K562 (cell line): ENCODE measurements at places on chromosomes 3 and 15. TPM values are rescaled to one million over a fixed set of nuclear protein-coding genes. Genes with fewer than 3 reads are reported as not detected.

The CYP1A2 gene
- not detected in 2 replicates for total RNA-seq

The RASGRP1 gene
- total RNA-seq: 0.31 and 0.51 TPM in 2 replicates

The ZPLD1 gene
- total RNA-seq: not detected in 2 replicates

The NMB gene
- 0.16 and 0.25 TPM in 2 replicates for total RNA-seq

The STAB1 gene
- 3.9 and 4.7 TPM in 2 replicates for total RNA-seq

GRCh38 chr3:53137221-53137620, 7.0 kb upstream of the RFT1 start:
- no peak overlapping the region for H3K27ac ChIP-seq
- H3K36me3 ChIP-seq: no peaks in the 10 kb centered on the region
- no peak overlapping the region for H3K4me3 ChIP-seq
- H3K27me3 ChIP-seq: no peaks in the 10 kb centered on the region
- no peak for DNase-seq

- peaks cover 26% of the 10 kb centered on the region for H3K4me1 ChIP-seq
- H3K36me3 ChIP-seq: 0 out of 3 replicates have a peak, but pooled peaks cover 5% of the 10 kb centered on the region
- no peaks in the 10 kb centered on the region for H3K27me3 ChIP-seq
- H3K4me3 ChIP-seq: no peak overlapping the region
These were observed 3.1 kb downstream of the KAT2B start for GRCh38 chr3:20043396-20043795.

GRCh38 chr3:28268989-28269388, 27.6 kb downstream of the CMC1 start:
- H3K4me3 ChIP-seq: no peak overlapping the region
- H3K27ac ChIP-seq: no peak overlapping the region
- H3K36me3 ChIP-seq: peaks cover 31% of the 10 kb centered on the region
- no peak for DNase-seq

GRCh38 chr15:101451846-101452245, 37.7 kb downstream of the PCSK6 start:
- peaks cover 57% of the 10 kb centered on the region for H3K4me1 ChIP-seq
- H3K36me3 ChIP-seq: peaks cover 4% of the 10 kb centered on the region; the same call in 1 of the 3 replicates
- DNase-seq: no peak
- no peak overlapping the region for H3K4me3 ChIP-seq
- no peaks in the 10 kb centered on the region for H3K27me3 ChIP-seq
- peak overlapping the region; percentile 77 for H3K27ac ChIP-seq

DNA sequence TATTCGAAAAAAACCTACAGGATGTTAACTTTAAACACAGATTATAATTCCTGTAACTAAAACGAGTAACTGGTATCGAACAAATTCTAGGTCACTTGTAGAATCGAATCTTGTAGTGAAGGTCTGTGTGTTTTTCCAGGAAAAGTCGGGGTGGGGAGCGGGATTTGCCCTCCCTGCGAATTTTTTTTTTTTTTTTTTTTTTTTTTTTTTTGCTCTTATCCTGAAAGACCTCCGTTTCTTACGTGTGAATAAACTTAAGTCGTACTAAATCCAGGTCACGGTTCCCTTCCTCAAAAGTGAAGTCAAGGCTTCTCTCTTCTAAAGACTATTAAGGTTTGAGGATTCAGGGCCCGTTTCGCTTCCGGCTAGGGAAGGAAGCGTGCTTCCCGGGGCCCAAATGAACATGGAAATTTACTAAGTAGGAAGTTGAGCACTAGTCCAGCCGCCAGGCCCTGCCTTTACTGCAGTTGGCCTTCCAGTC, 770 bp downstream of the TBC1D5 start:
- peak overlapping the region; percentile 93 for H3K27ac ChIP-seq
- H3K27me3 ChIP-seq: no peaks in the 10 kb centered on the region
- no peaks in the 10 kb centered on the region for H3K36me3 ChIP-seq

GRCh38 chr3:100226712-100227429, 33.9 kb upstream of the TBC1D23 start:
- no peaks in the 10 kb centered on the region for H3K27me3 ChIP-seq
- H3K36me3 ChIP-seq: no peaks in the 10 kb centered on the region
- H3K4me1 ChIP-seq: peaks cover 11% of the 10 kb centered on the region; the same call in 2 of the 3 replicates
- H3K4me3 ChIP-seq: no peak overlapping the region

- no peak for DNase-seq
- H3K4me3 ChIP-seq: no peak overlapping the region
- peaks cover 17% of the 10 kb centered on the region for H3K4me1 ChIP-seq
These were observed 38.1 kb downstream of the TM2D3 start for GRCh38 chr15:101614001-101614585.

GRCh38 chr15:51575775-51576174, 46.8 kb downstream of the DMXL2 start:
- 0 out of 3 replicates have a peak, but pooled peaks cover 2% of the 10 kb centered on the region for H3K36me3 ChIP-seq
- DNase-seq: no peak
- H3K27ac ChIP-seq: no peak overlapping the region
- no peak overlapping the region for H3K4me3 ChIP-seq

GRCh38 chr3:143127801-143128200, 8.2 kb downstream of the CHST2 start:
- DNase-seq: no peak
- peaks cover 5% of the 10 kb centered on the region; the same call in 1 of the 3 replicates for H3K36me3 ChIP-seq
- no peaks in the 10 kb centered on the region; the same call in 1 of the 2 replicates for H3K4me1 ChIP-seq
- H3K4me3 ChIP-seq: no peak overlapping the region
- H3K27ac ChIP-seq: no peak overlapping the region

- H3K4me1 ChIP-seq: no peaks in the 10 kb centered on the region
- no peaks in the 10 kb centered on the region for H3K36me3 ChIP-seq
- H3K27ac ChIP-seq: no peak overlapping the region
- no peaks in the 10 kb centered on the region for H3K27me3 ChIP-seq
These were observed 24.7 kb downstream of the C3orf20 start for GRCh38 chr3:14699643-14700042.

DNA sequence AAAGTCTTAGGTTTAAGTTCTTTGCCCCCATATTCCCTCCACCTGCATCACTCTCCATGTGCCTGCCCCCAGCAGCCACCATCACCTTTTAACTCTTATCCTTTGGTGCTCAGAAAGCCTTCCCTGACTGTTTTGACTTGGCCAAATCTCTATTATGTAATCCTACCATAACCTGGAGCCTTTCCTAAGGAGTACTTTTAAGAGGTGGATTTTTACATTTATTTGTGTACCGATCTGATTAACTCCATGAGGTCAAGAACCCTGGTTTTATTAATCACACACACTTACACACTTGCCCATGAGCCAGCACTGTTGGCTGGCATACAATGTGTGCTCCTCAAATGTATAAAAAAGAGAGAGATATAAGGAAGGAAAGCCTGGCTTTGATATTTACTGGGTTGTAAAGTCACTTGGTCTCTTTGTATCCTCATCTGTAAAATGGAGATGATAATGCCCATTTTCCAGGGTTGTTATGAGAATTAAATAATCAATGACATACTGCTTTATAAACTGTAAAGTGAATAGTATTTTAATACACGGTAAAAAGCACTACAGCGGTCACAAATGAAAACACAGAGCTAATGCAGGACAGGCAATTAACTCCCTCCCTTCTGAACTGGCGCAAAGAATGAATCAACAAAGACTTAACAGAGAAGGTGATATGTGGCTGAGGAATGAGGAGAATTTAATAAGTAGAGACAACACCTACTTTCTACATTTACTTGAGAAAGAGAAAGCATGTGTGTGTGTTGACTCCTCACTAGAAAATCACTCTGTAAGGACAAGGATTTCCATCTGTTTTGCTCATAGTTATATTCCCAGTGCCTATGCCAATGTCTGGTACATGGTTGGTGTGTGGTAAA, 45.4 kb downstream of the ATP13A4 start:
- H3K4me3 ChIP-seq: no peak overlapping the region
- no peak for DNase-seq
- no peaks in the 10 kb centered on the region for H3K27me3 ChIP-seq
- no peaks in the 10 kb centered on the region for H3K36me3 ChIP-seq
- no peaks in the 10 kb centered on the region for H3K4me1 ChIP-seq
